ENCODE measurements at places on chromosomes 7 and 10.

DNA sequence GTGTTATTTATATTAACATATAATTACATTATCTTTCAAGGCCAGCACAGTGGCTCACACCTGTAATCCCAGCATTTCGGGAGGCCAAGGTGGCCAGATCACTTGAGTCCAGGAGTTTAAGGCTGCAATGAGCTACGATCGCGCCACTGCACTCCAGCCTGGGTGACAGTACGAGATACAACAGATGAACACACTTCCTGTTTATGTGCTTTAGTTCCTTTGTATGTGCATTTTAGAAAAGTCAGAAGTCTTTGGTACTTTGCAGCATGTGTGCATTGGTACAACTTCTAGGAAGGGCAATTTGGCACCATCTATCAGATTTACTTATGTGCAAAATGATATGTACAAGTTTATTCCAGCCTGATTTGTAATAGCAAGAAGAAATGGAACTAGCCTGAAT, 13.3 kb downstream of the SLC35G1 start:
- DNase-seq = no peak

DNA sequence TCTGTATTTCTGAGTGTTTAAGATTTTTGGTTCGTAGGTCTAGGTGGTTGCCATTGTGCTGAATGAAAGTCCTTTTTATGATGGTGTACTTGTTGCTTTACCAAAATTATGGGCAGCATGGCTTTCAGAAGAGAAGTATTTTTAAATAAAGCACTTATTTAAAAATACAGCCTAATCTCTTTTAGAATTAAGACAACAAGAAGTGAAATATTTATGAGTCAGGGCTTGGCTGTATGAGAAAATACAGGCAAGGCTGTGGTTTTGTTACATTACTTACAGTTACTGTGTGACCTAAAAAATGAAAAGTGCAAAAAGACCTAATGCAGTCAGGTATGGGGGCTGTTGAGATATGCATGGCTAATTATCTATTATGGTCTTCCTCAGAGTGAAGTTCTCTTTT, 185.2 kb upstream of the PPP1R3A start:
- peak; percentile 26 for DNase-seq

DNA sequence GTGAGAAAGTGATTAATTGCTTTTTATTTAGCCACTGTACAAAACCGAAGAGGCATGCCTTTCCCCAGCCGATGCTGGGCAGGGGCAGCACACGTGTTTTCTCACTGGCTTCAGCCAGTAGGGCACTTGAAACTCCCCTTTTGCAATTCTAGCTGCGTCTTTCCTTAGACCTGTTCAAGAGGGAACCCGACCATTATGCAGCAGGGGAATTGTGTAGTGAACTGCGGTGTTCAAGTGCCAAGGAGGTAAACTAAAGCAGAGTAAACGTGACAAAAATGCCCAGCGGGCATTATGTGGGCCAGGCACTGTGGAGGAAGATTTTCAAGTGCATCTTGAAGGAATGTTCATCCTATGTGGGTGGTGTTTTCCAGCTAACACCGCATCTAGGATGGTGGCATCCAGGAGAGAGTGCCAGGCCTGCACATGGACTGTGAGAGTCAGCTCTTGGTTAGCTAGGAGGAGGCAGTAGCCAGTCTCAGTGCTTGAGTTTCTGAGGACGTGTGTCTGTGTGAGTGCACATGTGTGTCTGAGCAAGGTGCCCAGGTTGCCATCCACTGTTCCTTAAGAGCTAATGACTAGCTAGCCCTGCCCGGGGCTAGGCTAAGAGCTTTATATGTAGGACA, 3.3 kb downstream of the WIPF3 start:
- no peak for DNase-seq

GRCh38 chr10:112243713-112244112, 39.5 kb upstream of the TECTB start:
- no peak for DNase-seq

DNA sequence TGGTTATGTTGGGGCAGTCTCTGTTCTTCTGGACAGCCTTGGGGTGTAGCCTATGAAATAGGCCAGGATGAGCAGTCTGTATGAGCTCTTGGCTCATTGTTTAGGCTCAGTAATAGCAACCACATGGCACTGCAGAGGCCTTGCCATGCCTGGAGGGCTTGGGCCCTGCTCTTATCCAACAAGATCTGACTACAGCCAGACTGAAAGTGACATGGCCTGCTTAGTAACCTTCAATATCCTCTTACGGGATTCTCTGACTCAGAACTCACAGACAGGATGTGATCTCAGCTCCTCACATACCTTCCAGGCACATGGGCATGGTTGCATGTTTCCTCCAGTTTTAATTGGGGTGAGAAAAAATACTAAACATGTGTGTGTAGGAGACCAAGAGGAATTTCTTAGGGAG, 289.3 kb downstream of the PTEN start:
- no peak for DNase-seq

GRCh38 chr10:17883621-17884020, 68.1 kb upstream of the SLC39A12 start:
- no peak for DNase-seq

- DNase-seq = peak; percentile 89
These were observed 71.4 kb downstream of the AHR start for GRCh38 chr7:17369691-17370426.

DNA sequence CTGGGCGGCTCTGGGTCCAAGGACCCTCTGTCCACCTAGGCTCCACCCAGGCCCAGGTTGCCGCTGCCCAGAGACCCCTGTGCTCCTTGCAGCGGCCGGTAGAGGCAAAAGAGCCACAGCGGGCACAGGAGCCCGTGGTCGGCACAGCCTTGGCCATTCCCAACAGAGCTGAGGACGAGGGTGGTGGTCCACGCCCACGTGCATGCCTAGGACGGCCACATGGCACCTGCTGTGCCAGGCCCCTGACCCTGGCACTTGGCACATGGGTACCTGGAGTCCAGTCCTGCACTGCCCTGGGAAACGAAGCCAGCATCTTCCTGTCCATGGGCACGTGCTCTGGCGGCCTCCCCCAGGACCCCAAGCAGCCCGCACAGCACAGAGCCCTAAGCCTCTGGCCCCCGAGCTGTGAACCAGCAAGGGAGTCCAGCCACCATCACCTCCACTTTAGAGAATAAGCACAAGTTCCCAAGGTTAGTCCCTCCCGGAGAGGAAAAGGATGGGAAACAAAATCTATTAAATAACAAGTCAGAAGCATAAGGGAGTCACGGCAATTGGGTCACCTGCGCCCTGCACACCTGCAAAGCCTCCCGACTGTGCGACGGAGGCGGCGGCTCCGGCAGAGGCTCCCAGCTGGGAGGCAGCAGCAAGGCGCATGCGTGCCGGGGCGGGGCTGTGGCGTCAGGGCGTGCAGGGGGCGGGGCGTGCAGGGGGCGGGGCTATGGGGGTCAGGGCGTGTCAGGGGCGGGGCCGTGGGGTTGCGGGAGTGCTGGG, 59.1 kb downstream of the STK32C start:
- DNase-seq = peak; percentile 35

DNA sequence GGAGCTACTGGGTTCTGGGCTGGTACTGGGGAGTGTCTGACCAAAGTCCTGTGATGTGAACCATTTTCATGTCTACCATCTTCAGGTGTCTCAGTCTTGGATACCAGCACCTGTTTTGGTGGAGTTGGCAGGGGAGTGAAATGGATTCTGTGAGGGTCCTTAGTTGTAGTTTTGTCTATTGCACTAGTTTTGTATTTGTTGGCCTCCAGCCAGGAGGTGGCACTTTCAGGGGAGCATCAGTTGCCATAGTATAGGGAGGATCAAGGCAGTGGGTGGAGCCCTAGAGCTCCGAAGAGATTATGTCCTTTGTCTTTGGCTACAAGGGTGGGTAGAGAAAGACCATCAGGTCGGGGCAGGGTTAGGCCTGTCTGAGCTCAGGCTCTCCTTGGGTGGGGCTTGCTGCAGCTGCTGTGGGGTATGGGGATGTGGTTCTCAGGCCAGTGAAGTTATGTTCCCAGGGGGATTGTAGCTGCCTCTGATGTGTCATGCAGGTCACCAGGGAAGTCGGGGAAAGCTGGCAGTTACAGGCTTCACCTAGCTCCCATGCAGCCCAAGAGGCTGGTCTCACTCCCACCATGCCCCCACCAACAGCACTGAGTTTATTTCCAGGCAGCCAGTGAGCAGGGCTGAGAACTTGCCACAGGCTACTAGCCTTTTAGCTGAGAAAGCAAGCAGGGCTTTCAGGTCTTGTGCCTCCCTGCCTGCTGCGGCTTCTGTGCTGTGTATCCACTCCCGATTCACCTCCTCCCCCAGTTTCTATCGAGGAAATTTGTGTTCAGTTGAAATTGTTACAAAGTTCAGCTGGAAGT, 153.1 kb downstream of the ZNF365 start:
- DNase-seq = no peak

- DNase-seq = no peak
These were observed 141.8 kb upstream of the GPR22 start for GRCh38 chr7:107327986-107328569.

DNA sequence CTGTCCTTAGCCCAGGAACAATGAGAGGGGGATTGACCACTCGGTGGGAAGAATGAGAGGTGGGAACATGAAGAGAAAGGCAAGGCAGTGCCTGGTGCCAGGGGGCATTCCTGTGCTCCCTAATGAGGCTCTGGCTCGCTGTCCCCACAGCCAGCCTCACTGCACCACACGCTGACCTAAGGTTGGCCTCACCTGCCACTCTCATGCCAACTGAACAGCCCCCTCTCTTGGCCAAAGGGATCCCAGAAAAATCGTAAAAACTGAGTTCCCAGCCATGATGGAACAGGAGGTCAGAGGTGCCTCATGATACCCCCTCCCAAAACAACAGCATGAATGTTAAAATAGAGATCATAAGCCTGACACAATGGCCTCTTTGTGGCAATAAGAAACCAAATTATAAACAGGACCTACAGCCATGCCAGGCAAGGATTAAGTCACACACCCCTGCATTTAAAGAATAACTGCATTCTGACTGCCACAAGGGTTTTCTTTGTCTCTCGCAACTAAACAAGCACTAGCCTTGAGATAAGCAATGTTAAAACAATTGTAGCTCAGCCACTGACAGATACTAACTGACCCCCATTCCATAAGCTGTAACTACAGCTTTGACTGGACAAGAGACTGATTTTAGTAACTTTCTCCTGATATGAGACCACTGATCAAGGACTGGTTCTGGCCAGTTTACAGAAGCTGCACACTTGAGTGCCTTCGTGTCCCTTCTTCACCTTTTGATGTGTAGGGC, 149.2 kb downstream of the SH2D4B start:
- no peak for DNase-seq

DNA sequence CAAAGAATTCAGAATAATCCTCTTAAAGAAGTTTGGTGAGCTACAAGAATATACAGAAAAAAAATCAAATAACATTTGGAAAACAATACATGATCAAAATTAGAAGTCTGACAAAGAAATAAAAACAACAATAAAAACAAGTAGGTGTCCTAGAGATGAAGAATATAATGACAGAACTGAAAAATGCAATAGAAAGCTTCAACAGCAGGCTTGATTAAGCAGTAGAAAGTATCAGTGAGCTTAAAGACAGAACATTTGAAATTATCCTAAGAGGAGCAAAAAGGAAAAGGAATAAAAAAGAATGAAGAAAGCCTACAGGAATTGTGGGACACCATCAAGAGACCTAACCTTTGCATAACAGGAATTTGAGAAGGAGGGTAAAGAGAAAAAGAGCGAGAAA, 238.8 kb downstream of the ZEB1 start:
- no peak for DNase-seq

GRCh38 chr10:43393606-43394360, 15.2 kb downstream of the HNRNPF start:
- DNase-seq = peak; percentile 49

DNA sequence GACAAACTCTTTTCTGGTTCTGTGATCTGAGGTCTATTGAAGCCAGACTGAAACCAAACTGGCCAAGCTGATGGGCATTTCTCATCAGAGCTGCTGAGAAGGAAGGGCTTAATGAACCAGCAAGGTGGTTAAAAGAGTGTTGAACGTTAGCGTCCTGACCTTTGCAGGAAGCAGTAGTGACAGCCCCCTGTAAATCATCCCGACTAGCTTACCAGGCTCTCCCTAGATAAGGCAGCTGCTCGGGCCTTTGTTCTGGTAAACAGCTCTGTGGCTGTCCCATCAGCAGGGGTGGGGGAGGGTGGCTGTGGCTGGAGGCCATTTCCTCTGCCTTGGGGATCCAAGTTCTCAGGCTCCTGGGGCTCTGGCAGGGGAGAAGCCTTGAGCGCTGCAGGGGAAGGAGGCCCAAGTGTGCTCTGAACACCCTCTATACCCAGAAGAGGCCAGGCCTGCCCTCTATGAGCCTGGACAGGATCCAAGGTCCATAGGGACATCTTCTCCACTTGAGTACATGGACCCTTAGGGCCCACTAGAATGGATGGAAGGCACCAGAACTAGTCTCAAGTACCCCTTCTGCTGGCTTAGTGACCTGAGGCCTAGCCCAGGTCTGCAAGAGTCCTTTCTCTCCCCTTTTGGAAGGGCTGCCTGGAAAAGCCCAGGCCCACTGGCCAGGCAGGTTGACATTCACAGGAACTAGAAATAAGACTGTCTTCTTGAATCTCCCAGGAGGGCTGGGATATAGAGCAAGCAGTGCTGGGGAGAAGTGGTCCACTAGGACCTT, 134.6 kb downstream of the ARHGAP22 start:
- DNase-seq = peak; percentile 97

DNA sequence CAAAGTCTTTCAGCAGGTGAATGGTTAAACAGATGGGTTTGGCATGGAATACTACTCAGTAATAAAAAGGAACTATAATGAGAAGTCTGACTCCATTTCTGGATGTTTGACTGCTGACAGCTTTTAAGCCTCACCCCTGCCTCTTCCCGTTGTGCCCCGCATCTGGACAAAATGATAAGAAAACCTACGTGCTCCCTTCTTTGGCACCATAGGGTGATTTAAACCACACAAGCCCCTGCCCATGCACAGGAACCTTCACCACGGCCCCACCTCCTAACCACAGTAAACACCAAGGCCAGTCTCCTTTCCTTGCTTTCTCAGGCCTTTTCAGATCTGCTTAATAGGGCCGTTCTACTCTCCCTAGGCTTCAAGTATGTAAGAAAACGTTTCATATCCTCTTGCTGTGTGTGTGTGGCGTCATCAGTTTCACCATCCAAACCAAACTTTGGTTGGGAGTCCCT, 47.1 kb upstream of the UBN2 start:
- DNase-seq = peak; percentile 73

GRCh38 chr7:42617071-42617765, 294.7 kb downstream of the C7orf25 start:
- DNase-seq = no peak

DNA sequence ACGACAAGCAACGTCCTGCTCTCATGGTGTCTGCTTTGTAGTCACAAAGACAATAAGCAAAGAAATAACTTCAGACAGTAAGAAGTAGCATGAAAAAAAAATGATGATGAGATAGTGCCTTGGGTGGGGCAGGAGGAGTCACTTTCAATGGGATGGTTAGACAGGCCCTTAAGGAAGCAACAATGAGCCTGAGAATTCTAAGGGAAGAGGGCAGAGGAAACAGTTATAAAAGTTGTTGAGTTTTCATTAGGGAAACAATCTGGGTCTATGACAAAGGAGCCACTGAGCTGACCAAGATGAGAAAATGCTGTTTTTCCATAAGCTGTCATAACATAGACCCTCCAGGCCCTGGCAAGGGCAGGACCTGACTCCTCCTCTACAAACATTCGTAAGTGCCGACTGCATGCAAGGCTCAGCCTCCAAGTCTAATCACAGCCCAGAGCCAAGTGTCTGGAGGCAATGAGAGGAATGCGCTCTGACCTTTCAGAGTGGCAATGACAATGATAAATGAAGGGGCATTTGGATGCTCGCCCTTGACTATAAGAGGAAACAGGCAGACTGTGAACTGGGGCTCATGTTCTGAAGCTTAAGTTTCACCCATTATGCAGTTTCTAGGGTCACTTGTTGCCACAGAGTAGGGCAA, 43.7 kb downstream of the PPP1R3C start:
- no peak for DNase-seq
